ENCODE measurements at places on chromosomes 12 and 14.

DNA sequence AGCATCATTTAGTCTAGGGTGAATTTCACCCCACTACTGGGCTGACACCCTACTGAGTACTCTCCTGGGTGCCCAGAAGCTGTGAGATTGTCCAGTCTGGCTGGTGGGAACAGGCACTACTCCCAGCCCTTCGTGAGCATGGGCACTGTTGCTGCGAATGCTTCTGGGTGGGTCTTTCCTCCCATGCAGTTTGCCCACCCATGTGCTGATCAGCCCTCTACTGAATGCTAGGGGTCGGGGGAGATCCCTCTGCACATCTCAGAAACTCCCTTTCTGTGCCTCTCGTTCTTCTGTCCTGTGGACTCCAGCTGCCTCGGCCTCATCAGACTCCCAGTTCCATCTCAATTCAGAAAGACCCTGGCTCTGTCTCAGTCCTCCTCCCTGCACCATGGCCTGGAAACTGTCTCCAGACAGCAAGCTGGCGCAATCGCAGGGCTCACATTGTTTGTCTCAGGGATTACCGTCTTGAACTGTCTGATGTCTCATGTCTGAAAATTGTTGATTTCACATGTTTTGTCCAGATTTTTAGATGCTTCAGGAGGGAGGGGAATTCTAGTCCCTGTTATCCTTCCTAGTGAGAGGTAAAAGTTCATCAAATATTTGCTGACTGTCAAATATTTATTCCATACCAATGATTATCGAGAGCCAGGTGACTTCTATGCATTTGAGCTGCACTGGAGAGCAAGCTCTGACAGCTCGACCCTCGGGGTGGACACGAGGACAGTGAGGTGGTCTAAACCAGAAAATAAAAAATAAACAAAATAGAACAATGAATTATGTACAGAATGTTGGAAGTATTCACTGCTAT lies 316.6 kb upstream of the RTL1 start:
- no peak for DNase-seq

GRCh38 chr14:61332658-61333029 lies 11.3 kb downstream of the PRKCH start:
- DNase-seq: no peak

- no peak for DNase-seq
Observed at GRCh38 chr12:80792861-80793260, 76.1 kb downstream of the MYF5 start.

GRCh38 chr14:56608689-56609088 lies 29.1 kb downstream of the TMEM260 start:
- no peak for DNase-seq
